ENCODE measurements at places on chromosomes 4 and X.

- peak; percentile 78 for DNase-seq
Measured at GRCh38 chrX:153818571-153819383, 11.6 kb downstream of the PDZD4 start.

DNA sequence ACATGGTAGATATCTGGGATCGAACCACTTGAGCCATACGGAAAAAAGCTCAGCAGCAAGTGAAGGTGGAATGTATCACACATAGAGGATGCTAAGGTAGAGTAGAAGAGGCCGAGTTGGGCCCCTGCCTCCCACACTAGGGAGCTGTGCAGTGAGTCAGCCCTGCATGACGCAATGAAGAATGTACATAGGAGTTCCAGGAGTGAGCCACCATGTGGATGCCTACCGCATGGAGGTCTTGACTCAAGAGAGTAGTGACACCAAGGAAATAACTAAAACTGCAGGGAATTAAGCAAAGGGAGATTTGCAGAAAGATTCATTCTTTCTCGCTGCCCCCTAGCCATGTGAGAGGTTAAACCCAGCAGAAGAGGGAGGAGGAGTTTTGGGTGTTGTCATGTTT is 389.6 kb upstream of the IGFBP7 start:
- no peak for DNase-seq

DNA sequence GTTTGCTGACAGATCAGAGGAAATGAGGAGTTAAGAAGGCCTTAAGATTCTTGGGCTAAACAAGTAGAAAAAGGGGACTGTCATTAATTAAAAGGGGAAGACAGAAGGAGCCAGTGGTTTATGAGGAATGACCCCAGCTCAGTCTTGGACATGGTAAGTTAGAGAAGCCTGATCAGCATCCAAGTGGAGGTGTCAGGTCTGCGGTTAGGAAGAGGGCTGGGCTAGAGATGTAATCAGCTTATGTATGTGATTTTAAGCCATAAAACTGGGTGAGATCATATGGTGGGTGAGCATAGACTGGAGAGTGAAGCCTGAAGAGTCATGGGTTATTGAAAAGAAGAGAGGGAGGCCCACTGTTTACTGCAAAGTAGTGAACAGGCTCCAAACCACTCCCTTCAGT is 246.1 kb downstream of the NR3C2 start:
- peak; percentile 27 for DNase-seq

DNA sequence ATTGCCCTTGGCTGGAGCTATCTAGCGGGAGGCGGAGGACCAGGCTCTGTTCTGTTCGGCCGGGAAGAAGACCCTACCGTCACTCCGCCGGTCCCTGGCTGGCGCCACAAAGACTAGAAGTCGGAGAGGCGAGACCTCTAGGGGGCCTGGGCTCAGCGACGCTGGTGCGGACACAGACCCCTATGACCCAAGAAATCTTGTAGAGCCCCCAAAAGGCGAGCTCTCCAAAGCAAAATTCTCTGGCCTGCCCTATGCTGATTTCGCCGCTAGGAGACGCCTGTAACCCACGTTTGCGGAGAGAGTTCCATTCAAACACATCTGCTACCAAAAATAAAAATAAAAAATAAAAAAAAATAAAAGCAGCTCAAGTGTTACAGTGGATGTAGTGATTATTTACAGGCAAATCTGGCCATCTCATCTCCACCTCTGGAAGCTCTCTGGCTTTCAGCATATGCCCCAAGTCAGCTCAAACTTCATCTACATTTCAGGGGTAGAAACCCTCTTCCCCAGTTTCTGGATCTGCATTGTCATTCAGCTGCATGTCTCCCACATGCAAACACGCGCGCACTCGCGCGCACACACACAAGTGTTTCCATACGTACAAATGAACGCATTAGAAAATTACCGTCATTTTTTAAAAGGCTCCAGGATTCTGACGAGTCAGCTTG is 2.4 kb upstream of the PCDH10 start:
- no peak for DNase-seq

DNA sequence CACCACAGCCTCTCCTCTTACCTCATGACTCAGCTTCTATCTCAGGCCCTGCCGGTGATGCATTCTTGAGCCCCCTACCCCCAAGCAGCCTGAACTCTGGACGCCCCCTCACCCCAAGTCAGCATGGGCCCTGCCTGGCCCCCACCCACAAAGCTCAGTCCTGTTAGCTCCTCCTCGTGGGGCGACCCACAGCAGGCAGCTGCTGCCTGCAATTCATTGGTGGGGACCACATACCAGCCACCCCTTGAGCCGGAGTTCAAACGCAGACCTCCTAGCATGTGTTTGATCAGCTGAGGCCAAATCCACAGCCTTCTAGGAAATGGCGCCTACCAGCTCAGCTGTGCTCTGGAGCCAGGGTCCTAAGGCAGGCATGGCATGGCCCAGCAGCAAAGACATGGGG is 111.8 kb downstream of the EFNB1 start:
- DNase-seq: no peak

DNA sequence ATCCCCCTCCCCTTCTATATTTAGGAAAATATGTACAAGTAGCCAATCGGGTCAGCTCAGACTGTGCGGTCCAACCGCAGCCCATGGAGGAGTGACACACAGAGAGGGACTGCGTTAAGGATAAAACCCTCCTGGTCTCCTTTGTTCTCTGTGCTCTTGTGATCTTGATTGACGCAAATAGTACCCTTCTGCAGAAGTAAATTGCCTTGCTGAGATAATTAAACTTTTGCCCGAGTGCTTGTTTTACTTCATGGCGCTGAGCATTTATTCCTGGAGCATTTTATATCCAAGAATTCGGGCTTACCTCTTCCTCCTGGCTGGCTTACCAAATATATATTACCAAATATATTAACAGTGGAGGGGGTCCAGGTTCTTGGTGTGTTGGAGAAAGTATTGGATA is 184.2 kb downstream of the STAG2 start:
- no peak for DNase-seq

GRCh38 chrX:38999099-38999498 is 197.8 kb downstream of the MID1IP1 start:
- DNase-seq: no peak

DNA sequence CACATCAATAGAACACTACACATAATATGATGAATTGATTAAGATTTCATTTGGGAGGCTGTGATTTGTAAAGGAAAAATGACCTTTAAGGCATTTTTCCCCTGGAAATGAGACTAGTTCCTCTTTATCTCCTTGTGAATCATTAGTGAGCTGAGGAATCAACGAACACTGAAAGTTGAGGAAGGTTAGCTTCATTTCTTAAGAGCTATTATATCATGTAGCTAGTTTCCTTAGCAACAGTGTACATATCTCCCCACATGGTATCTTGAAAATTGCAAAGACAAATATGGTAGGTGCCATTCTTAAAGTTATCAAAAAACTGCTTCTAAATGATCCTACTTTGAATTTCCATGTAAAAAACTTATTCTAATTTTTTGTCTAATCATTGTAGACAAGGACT is 127.5 kb upstream of the NRK start:
- DNase-seq: no peak

GRCh38 chr4:59537246-59537886 is 1662.8 kb upstream of the ADGRL3 start:
- no peak for DNase-seq

GRCh38 chr4:78155616-78156105 is 98.5 kb downstream of the FRAS1 start:
- no peak for DNase-seq

DNA sequence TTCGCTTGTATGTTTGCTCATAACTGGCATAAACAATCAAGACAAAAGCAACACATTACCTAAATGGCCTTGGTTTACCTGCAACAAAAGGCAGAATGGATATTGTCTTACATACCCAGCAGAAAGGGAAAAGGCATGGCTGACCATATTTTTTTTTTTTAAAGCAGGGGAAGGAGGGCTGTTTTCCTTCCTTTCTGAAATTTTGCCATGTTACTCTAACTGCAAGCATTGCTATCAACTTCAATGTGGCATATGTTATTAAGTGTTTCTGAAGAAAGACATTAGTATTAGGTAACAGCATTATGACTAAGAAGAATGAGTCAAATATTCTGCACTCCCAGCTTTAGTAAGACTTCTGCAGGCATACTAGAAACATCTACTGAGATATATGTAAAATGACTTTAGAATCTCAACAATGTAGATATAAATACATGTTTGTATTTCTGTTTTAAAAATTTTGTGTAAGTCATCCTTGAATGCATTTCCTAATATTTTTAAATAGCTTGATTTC is 512.6 kb upstream of the FAM241A start:
- DNase-seq: no peak

- DNase-seq: no peak
Measured at GRCh38 chrX:134634691-134635090, 23.6 kb downstream of the PLAC1 start.

- no peak for DNase-seq
Measured at GRCh38 chr4:147833254-147833653, 101.4 kb downstream of the ARHGAP10 start.

- no peak for DNase-seq
Measured at GRCh38 chrX:48711929-48712505, 15.5 kb downstream of the SUV39H1 start.

DNA sequence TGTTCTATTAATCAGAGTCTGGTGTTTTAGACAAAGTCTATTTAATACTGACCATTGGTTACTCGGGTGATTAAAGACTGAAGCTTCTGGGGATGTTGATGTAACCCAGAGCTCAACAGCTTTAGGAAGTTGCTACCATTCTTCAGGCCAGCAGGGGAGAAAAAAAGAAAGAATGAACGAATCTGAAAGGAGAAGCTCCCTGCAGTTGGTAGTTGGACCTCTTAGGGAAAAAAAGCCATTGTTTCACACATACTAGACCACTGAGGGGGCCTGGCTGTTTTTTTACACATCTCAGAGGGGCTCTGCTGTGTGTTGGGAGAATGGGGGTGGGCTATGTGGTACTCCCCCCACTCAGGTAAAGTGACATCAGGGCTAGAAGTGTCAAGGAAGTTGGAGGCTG is 378.9 kb downstream of the KCNIP4 start:
- DNase-seq: no peak

DNA sequence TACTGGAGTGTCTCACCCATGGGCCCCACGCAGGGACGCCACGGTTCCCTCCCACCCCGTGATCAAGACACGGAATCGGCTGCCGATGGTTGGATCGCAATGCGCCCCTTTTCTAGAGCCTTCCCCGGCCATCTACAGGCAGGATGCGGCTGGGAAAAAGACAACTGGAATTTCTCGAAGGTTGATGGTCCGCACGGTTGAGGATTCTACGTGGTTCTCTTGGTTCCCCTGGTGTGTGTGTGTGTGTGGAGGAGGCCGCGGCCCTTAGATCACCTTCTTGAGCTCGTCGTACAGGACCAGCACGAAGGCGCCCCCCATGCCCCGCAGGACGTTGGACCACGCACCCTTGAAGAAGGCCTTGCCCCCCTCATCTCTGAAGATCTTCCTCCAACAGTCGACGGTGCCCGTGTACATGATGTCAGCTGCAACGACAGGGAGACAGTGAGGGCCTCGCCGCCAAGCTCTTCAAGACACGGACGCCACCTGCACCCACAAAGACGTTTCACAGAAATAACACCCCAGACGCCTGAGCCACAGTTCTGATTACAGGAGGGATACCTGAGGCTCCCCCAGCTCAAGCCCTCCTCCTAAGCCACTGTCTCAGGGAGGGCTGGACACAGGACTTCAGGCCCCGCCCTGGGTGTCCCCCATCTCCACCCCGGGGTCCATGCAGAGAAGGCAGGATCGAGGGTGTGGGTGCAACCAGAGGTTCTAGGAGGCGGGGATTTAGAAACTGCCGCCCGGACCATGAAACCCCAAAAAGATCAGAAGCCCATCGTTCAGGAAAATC is 5.4 kb downstream of the SLC25A6 start:
- DNase-seq: no peak

DNA sequence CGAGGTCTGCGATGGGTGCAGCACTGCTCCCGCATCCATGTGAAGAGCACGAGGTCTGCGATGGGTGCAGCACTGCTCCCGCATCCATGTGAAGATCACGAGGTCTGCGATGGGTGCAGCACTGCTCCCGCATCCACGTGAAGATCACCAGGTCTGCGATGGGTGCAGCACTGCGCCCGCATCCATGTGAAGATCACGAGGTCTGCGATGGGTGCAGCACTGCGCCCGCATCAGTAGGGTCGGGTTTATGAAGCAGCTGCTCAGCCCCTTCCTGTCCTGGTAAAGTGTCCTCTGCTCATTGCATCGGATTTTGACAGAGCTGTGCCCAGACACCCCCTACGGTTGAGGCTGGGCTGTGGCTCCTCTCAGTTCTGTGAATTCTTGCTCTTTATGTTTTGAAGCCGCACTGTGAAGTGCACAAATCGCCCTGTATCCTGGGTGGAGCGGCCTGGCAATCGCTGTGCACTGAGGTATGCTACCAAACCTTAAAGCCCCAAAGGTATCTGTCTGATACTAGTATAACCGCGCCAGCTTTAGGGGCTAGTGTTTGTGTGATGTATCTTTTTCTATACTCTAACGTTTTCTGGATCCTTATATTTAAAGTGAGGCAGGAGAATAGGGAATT is 98.7 kb downstream of the CPZ start:
- DNase-seq: no peak

GRCh38 chr4:185122681-185123345 is 20.3 kb upstream of the SLC25A4 start:
- DNase-seq: no peak

DNA sequence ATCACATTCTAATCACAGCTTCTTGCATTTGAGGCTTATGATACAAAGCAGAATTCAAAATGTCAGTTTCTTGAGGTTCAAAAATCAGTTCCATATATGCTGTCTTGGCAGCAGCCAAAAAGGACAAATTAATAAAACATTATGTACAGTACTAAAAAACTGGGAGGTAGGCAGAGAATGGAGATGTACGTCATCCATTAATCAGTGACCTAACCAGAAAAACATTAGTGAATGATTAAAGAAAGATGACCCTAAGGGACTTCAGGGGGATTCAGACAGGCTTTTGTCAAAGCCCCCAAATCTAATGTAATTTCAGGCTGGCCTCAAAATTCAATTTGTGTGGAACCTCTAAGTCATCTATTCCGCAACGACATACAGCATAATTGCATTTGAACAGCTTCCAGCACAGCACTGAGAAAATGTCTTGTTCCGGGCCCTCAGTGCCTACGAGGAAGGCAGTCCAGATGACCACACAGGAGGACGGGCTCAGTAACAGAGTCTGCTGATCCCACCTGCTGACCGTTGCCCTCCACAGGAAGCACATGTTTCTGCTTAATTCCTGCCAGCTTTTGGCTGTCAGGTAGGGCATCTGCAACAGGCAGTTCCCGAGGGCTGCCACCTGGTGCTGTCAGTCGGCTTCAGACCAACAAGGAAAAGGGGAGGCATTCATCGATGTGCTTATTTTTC is 83.8 kb upstream of the HHIP start:
- no peak for DNase-seq

- no peak for DNase-seq
Measured at GRCh38 chrX:31845003-31845402, 773.2 kb upstream of the FTHL17 start.

GRCh38 chr4:122360754-122361153 is 18.1 kb upstream of the ADAD1 start:
- no peak for DNase-seq

GRCh38 chr4:217891-218290 is 87.4 kb downstream of the ZNF732 start:
- DNase-seq: no peak

- peak; percentile 28 for DNase-seq
Measured at GRCh38 chrX:37349221-37350033, at the start of gene PRRG1. Gene PRRG1 (plus strand): TSS chrX:37349364. CDS start chrX:37406250, 56,886 bp downstream.

GRCh38 chr4:38223306-38223705 is 263.1 kb downstream of the PTTG2 start:
- no peak for DNase-seq
